NCI-H460 (cell line): ENCODE measurements at places on chromosomes 7 and 10.

- no peak for DNase-seq
Observed at GRCh38 chr10:44937196-44938005, 22.2 kb upstream of the RASSF4 start.

- DNase-seq = peak; percentile 24
Observed at GRCh38 chr7:3301831-3302618, 973 bp downstream of the SDK1 start.

DNA sequence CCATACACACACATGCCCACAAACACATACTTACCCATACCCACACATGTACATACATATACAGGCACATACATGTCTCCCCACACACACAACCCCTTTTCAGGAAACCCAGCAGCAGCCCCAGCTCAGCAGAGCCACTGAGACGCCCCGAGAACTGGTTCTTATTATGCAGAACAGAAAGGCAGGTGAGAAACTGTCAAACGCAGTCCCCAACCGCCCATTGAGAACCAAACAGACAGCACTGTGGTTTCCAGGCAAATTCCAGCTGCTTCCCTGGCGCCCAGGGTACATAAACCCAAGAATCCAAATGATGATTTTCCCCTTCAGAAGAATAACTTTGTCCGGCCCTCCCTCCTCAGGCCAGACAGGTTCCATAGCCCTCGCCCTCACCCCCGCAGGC is 366.6 kb upstream of the ZMIZ1 start:
- no peak for DNase-seq

GRCh38 chr10:95511314-95511713 is 49.9 kb downstream of the SORBS1 start:
- DNase-seq = no peak

DNA sequence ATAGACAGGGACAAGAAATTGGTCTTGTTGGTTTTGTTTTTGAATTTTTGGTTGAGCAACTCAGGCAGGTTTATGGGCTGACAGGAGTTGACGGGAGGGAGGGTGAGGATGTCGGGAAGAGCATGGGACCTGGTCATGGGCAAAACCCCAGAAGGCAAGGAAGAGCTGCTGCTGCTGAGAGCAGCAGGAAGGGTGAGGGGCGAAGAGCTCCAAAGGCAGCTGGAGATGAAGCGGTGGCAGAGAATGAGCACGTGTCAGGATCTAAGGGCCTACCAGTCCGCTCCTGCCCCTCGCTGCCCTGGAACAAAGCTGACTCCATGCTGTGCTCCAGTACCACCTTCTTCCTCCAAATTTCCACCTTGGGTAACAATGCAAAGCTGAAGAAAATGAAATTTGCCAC is 84.3 kb downstream of the ARHGAP22 start:
- no peak for DNase-seq

- no peak for DNase-seq
Observed at GRCh38 chr7:157434701-157435100, 97.9 kb downstream of the DNAJB6 start.

- DNase-seq = peak; percentile 51
Observed at GRCh38 chr10:114825513-114826253, 4.1 kb downstream of the FHIP2A start.

DNA sequence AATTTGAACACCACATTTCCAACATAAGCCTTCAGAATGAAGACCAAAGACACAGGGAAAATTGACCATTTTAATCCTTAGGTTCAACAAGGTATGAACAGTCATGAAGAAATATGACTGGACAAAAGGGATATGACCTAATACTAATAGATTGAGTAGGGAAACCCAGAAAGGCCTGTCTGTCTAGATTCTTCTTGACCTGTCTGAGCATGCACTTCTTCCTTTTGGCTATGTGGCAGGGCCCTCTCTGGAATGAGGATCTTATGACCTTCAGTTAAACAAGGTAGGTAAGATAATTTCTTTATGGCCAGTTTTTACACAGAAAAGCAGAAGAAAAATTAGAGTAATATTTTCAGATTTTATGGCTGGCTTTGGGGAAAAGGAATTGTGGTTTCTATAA is 3.0 kb upstream of the PHYHIPL start:
- no peak for DNase-seq

- no peak for DNase-seq
Observed at GRCh38 chr7:121329191-121330052, 622 bp downstream of the WNT16 start.
